Fibroblast of the aortic adventitia (primary cell): ENCODE measurements at places on chromosomes 1 and 21.

GRCh38 chr1:201742476-201742875, 86.5 kb upstream of the IPO9 start:
- no peak for DNase-seq

DNA sequence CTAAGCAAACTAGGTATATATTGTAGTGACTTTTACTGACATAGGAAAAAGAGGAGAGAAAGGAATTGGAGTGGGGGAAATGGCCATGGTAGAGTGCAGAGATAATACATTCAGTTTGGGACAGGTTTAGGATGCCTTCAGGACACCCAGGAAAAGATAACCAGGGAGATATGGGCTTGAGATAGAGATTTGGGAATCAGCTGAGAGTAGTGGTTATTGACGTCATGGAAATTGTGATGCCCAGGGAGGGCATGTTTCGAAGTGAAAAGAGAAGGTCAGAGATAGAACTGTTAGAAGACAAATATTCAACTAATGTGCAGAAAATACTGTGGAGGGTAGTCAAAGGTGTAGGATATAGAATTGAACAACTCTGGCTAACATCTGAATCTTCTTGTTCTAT, 40.6 kb downstream of the CAMSAP2 start:
- no peak for DNase-seq

GRCh38 chr21:27545754-27546349, 579.0 kb upstream of the ADAMTS5 start:
- no peak for DNase-seq

GRCh38 chr1:25567710-25568089, 24.3 kb downstream of the LDLRAP1 start:
- DNase-seq: no peak

- DNase-seq: peak; percentile 85
Measured at GRCh38 chr1:39127513-39127912, 77.0 kb upstream of the MACF1 start.

DNA sequence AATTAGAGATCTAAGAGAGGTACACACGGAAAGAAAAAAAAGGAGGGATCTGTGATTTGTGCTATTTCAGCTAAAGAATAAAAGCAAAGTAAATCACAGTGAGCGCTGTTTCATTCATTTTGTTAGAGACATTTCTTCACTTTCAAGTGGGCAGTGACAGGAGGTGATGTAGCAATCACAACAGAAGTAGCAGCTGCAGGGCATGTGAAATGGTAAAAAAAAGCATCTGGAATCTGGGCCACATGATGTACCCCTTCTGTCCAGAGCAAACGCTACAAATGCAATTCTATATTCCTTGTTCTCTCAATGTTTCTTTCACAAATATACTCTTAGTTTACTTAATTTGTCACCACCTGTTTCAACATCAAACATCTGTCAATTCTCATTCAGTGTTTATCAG, 786.5 kb downstream of the LRRIQ3 start:
- DNase-seq: no peak

DNA sequence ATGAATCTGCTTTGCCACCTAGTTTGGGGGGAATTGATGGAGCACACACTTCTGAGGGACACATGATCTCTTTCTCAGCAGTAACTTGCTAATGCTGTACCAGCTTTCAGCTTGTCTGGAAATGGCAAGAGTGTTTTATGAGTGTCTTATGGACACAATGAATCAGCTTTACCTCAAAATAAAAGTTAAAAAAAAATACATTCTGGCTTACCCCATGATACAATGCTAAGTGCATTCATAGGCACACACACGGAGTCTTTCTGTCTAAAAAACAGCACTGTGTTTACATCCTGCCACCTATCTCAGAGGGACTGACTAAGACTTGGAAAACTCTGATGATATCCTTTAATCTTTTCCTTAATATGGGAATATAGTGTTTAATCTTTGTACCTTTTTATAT, 455.5 kb upstream of the ADAMTS5 start:
- DNase-seq: peak; percentile 47

- DNase-seq: no peak
Measured at GRCh38 chr1:211377539-211378450, 51.2 kb downstream of the TRAF5 start.

- DNase-seq: no peak
Measured at GRCh38 chr1:35053433-35053832, 21.7 kb upstream of the ZMYM6 start.

GRCh38 chr21:36188937-36189336, 32.3 kb downstream of the DOP1B start:
- no peak for DNase-seq

GRCh38 chr1:207711285-207711684, 40.6 kb upstream of the CD46 start:
- DNase-seq: no peak

GRCh38 chr1:47761201-47761930, 235.8 kb downstream of the TRABD2B start:
- no peak for DNase-seq

- DNase-seq: no peak
Measured at GRCh38 chr1:55285834-55286233, 70.7 kb upstream of the USP24 start.

DNA sequence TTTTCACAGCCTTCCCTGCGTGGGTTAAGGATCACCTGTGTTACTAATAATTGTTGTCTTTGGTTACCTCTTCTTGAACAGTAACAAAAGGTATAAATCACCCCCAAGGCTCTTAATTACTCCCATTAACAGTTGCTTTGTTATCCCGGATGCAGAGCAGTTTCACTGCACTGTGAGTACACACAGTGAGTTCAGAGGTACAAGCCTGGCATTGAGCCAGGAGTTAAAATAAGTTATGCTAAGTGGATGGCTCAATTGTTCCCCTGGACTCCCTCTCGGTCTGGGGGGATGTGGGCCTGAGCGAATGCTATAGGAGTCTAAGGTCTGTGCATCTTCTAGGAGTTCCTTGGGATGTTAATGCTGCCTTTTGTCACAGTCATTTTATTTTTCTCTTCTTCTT, 258.3 kb downstream of the ATG4C start:
- DNase-seq: no peak

GRCh38 chr1:39940253-39940652, 14.7 kb upstream of the MFSD2A start:
- no peak for DNase-seq

DNA sequence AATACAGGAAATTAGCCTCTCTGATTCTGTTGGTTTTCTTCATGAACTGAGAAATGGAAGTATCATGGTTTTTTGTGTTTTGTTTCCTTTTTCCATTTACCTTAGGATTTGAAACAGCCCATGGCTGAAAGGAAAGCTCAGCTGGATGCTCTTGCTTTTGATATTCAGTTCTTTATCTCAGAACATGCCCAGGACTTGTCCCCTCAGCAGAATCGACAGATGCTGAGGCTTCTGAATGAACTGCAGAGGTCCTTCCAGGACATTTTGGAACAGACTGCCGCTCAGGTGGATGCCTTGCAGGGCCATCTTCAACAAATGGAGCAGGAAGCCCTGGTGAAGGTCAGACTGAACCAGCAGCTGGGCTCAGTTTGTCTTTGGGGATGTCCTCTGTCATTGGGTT, 142.4 kb downstream of the MACF1 start:
- no peak for DNase-seq

- DNase-seq: peak; percentile 73
Measured at GRCh38 chr1:91020967-91021685, 709 bp downstream of the ZNF644 start.

DNA sequence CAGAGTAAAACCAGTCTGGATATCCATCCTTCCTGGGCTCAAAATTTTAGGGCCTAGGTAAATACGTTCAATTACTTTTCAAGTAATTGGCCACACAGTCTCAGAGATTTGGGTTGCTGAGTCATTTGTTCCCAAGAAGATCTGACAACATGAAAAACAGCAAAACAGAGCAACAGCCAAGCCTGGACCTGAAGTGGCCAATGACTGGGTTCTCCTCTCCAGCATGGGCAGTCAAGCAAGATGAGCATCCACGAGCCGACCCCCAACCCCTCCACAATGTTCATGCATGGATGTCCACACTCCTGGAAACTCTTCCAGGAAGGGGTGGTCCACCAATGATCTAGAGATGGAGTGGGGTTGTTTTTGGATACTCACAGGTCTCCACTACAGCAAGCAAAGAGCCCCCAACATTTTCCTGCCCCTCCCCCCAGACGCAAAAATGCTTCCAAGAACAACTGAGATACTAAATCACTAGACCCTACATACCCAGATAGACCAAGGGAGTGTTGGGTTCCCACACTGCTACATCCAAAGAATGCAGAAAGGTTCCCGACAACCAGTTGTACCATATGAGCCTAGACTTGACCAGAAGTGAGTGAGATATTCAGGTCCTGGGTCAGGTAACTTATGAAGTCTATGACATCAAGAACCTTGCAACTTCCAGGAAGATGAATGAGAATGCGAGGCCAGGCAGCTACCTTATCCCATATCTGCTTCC, 73.0 kb downstream of the CD46 start:
- no peak for DNase-seq

GRCh38 chr1:217953922-217954321, 322.8 kb downstream of the SPATA17 start:
- DNase-seq: no peak

GRCh38 chr1:156076609-156077429, 5.4 kb downstream of the MEX3A start:
- no peak for DNase-seq

GRCh38 chr1:117591252-117591651, 14.6 kb upstream of the TENT5C start:
- no peak for DNase-seq

GRCh38 chr1:29636936-29637335, 400.6 kb downstream of the PTPRU start:
- no peak for DNase-seq

- DNase-seq: peak; percentile 48
Measured at GRCh38 chr1:232904566-232904965, 45.8 kb upstream of the NTPCR start.

DNA sequence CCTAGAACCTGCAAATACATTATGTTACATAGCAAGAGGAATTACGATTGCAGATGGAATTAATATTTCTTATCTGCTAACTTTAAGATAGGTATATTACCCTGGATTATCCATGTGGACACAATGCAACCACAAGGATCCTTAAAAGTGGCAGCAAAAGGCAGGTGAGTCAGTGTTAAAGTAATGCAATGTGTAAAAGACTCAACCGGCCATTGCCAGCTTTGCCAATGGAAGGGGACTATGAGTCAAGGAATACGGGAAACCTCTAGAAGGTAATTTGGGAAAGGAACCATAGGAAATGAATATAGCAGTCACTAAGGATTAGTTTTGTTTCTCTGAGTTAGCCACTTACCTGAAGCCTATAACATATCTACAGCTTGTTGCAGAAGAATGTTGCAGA, 692.1 kb upstream of the ZP4 start:
- DNase-seq: no peak

GRCh38 chr1:85146972-85147359, 53.9 kb downstream of the SYDE2 start:
- DNase-seq: peak; percentile 42

GRCh38 chr1:87239997-87240605, 88.6 kb upstream of the LMO4 start:
- DNase-seq: no peak

GRCh38 chr1:204286315-204286714, 72.5 kb upstream of the GOLT1A start:
- DNase-seq: no peak

- DNase-seq: no peak
Measured at GRCh38 chr1:83742446-83742845, 256.5 kb downstream of the TTLL7 start.

DNA sequence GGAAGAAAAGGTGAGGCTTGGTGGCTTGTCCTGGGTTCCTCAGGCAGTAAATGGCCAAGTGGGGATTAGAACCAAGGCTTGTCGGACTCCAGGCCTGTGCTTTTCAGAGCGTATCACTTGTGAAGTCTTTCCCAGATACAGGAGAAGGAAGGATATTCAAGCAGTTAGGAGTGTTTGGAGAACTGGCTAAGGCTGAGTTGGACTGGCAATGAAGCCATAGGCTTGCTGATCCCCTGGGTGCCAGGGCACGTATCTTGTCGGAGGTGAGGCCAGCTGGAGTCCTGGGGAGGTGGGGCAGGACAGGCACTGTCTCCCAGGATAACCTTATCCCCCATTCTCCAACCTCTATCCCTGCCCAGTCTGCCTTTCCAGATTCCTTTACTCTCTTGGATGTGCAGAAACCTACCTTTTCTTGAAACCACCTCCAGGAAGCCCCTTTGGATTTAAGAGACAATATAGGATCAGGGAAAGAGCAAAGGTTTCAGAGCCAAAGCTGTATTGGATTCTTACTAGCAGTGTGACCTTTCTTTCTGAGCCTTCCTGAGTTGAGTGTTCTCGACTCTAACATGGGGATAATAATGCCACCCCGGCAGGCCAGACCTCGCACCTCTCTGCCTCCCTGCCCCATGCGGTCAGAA, 18.2 kb downstream of the WNT4 start:
- DNase-seq: no peak

GRCh38 chr1:12472798-12473551, 145.0 kb downstream of the DHRS3 start:
- no peak for DNase-seq

- DNase-seq: no peak
Measured at GRCh38 chr1:30009720-30010119, 713.7 kb downstream of the MATN1 start.

GRCh38 chr1:177346790-177347359, 176.1 kb downstream of the BRINP2 start:
- DNase-seq: no peak

- peak; percentile 90 for DNase-seq
Measured at GRCh38 chr1:231827337-231828105, 200.9 kb downstream of the DISC1 start.
